ENCODE measurements at places on chromosomes 5 and 9. TPM values are rescaled to one million over a fixed set of nuclear protein-coding genes. Genes with fewer than 3 reads are reported as not detected.

- DNase-seq = no peak
These were observed 77.0 kb upstream of the COL5A1 start for GRCh38 chr9:134564431-134565170.

Gene BHMT2
- total RNA-seq = not detected

GRCh38 chr5:156929366-156929948, 33.6 kb downstream of the TIMD4 start:
- DNase-seq = no peak

DNA sequence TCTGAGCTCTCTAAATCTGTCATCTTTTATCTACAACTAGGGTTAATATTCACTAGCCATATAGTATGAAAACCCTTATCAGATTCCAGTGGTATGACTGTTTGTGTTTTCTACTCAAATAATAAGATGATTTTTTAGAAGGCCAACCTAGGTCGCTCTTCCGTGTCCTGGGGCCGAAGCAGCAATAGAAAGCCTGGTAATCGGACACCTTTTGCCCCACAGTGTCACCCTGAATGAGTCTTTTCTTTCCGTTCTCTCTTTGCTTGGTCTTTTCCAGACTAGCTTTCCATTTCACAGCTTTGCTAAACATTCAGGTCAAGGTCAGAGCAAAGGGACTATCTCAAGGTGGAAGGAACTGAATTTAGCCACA, 243.3 kb upstream of the ANKRD55 start:
- no peak for DNase-seq

- DNase-seq = no peak
These were observed 274.8 kb upstream of the PANK3 start for GRCh38 chr5:168853972-168854371.

DNA sequence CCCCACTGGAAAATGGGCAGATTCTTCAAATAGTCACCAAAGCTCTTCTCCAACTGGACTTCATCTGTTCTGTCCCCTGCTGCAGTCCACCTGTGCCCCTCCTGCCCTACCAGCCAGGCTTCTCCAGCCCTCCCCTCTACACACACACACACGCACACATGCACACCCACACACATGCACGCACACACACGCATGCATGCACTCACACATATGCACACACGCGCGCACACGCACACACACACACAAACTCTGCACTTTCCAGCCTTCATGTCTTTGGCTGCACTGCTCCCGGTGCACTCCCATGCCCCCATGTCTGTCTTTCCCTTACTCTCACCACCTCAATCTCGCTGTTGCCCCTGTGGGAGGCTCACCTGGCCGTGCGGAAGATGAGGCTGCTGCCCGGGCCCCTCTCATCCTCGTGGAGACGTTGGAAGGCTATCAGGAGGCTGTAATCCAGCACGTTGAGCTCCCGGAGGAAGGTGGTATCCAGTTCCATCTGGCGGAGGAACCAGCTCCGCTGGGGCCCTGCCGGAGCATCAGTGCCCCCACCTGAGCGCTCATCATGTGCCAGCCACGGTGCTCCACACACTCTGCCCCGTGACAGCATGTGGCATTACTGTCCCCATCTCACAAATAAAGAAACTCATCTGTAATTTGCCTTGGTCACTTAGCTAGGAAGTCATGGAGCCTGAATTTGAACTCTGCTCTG, 5.7 kb downstream of the PIP5KL1 start:
- DNase-seq = no peak

Measured in activated CD4-positive, alpha-beta memory T cell treated with anti-CD3 and anti-CD28 coated beads for 36 hours (primary cell).